AG08395 (cell line): ENCODE measurements at places on chromosomes 4 and X.

DNA sequence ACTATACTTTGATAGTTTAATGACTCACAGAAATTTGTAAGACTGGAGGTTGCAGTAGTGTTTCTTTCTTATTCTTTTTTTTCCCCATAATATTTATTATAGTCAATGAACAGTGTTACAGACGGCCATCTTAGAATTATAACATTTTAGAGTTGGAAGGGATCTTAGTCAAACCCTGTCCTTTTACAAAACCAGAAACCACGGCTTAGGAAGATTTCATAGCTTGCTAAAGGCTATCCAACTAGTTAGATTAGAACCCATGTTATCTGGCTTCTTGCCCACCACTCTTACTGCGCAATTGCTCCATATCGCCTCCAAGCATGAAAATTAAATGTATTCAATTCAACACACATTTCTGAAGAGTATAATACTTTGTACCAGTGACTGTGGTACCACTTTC lies 1.1 kb downstream of the XIAP start:
- no peak for DNase-seq

DNA sequence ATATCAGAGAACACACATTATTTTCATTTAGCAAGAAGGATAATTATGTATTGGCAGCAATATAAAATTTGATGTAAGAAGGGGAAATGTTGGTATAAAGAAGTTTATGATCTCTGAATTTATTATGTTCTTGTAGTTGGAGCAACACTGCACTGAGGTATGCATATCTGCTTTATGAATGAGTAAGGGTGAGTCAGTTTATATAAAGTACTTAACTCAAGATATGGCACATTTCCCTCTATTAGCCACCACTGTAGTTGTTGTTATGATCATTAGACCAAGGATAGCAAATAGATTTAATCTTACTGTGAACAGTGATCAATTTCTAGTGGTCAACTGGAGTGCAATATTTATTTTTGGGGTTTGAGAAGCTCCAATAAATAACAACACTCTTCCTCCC lies 66.6 kb downstream of the SNX25 start:
- DNase-seq: peak; percentile 7

DNA sequence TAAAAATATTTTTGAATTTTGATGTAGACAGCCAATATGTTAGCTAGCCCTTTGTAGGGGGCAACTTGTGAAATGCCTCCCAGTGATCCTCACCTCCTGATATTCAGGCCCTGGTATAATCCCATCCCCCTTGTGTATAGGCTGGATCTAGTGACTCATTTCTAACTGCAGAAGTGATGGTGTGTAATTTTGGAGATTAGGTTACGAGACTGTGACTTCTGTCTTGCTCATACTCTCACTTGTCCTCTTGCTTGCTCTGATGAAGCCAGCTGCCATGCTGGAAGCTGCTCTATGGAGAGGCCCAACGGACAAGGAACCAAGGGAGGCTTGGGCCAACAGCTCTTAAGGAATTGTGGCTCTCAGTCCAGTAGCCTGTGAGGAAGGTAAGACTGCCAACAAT lies 61.7 kb downstream of the GPR82 start:
- DNase-seq: no peak

- DNase-seq: no peak
Measured at GRCh38 chr4:26321373-26322221, 783 bp downstream of the RBPJ start.

DNA sequence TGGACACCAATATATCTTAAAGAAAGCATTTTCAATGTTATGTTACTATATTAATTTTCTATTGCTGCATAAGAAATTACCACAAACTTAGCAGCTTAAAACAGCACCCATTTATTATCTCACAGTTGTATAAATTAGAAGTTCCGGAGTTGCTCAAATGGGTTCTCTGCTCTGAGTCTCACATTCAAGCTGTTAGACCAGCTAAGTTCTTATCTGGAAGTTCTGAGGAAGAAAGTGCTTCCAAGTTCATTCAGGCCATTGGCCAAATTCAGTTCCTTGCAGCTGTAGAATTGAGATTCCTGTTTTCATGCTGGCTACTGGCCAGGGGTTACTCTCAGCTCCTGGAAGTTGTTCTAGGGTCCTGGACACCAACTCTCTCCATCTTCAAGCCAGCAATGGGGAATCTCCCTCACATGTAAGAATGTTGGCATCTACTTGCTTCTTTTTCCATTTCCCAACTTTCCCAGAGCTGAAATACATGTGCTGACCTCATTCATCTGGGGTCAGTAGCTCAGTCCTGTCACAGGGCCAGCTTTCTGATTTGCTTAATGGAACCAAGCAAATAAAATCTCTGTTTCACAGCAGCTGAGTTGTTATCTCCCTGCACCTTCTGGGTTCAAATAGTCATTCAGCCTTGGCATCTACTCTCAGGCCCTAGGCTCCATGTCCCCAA lies 99.6 kb upstream of the INTU start:
- no peak for DNase-seq

DNA sequence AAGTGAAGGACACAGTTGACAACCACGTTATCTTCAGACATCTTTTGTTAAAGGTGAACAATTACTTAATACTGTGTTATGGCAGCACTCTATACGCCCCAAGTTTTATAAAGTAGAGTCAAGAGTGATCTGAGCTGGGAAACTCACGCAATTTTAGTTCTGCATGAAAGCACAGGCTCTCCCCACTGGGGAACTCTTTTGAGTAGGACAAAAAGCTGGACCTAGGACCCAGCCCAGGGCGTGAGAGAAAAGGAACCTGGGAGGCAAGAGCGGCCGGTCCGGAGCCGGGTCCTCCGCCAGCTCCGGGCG lies 152.6 kb upstream of the SLC4A4 start:
- DNase-seq: no peak

DNA sequence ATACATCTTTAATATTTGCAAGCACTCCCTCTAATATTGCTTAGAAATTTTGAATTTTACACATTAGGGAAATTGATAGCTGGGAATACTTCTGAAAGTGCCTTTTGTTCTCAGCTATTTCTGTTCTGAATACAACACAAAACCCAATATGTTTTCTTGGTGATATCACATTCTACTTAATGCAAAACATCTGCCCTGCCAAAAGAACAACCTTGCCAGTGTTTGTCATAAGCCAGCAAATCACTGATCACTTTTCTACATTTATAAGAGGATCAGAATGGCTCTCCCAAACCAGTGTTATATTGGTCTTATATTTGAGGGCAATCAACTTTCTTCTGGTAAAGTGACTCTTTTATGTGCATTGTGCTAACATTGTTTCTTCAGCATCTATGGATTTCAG lies 126.8 kb upstream of the APOOL start:
- no peak for DNase-seq

DNA sequence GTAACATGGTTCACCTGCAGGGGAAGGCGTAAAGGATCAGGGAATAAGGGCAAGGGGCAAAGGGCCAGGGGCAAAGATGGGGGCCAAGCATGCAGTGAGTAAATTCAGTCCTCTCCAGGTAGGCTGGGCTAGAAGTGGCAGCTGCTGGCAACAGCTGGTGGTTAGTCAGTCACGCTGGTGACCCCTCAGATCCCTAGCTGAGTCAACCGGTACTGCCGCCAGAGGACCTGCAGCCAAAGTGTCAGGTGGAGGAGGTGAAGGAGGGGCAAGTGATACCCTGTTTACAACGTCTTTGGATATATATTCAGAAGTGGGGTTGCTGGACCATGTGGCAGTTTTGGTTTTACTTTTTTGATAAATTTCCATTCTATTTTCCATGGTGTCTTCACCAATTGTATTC lies 24.6 kb upstream of the NAP1L2 start:
- no peak for DNase-seq

- no peak for DNase-seq
Measured at GRCh38 chr4:3237712-3238560, 11.0 kb upstream of the MSANTD1 start.

DNA sequence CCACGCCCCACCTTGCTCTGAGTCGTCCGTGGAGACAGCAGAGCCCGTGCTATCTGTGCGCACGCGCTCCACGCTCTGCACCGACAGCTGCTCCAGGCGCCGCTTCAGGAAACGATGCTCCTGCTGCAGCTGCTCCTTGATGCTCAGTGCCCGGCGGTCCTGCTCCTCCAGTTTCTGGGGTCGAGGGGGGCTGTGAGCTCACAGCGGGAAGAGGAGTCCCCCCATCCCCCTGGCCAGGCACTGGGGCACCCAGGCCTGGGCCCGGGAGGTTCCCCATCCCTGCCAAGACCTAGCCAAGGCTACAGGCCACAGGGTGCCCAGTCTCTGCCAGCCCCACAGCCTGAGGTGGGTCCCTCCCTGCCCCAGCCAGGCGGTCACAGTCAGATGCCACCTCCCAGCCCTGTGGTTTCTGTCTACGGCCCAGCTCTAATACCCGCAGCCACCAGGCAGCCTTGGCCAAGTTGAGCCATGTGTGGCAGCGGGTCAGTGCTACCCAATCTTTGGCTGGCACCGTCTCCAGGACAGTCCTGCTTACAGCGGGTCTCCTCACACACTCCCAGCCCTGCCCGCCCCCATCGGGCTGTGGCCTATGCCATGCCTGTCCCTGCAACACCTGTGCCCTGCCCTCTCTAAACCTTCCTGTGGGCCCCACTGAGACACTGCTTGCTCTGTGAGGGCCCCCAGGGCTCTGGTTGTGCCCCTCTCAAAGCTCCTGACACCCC lies 9.3 kb upstream of the HAUS3 start:
- DNase-seq: no peak

- DNase-seq: no peak
Measured at GRCh38 chrX:34491126-34491525, 166.0 kb downstream of the TMEM47 start.

GRCh38 chr4:472881-473569 lies 25.9 kb downstream of the ZNF721 start:
- DNase-seq: no peak

DNA sequence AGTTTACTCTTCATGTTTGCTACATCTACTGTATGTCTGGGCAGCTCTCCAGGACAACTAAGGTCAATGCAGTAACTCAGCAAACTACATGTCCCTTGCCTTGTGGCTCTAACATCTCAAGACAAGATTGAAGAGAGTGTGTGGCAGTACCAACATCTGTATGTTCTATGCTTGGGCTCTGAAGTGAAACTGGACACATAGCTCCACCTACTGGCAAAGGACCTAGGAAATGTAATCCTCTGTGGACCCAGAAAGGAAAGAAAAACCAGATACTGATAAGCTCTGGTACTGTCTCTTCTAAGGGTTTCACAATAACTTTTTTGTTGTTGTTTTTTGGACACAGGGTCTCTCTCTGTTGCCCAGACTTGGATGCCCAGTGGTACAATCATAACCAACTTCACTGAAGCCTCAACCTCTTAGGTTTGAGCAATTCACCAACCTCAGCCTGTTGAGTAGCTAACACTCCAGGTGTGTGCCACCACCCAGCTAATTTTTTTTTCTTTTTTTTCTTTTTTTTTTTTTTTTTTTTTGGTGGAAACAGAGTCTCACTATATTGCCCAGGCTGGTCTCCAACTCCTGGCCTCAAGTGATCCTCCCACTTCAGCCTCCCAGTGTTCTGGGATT lies 64.1 kb downstream of the QDPR start:
- peak; percentile 79 for DNase-seq

GRCh38 chrX:7059859-7060258 lies 87.7 kb upstream of the STS start:
- no peak for DNase-seq

DNA sequence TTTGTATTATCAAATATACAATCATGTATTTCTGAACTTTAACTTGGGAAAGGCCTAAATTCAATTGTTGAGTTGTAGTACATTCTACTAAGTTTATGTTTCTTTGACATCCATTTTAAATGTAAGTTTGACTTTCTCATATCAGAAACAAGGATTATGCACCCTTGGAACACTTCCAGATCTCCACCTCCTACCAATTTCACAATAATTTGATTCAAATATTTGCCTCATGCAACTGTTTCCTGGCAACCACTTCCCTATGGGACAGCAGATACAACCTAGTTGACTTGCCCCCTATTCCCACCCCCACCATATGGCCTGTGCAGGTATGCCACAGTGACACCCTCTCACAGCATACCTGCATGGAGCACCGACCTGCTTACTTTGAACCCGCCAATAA lies 506.4 kb upstream of the PABPC4L start:
- DNase-seq: no peak

DNA sequence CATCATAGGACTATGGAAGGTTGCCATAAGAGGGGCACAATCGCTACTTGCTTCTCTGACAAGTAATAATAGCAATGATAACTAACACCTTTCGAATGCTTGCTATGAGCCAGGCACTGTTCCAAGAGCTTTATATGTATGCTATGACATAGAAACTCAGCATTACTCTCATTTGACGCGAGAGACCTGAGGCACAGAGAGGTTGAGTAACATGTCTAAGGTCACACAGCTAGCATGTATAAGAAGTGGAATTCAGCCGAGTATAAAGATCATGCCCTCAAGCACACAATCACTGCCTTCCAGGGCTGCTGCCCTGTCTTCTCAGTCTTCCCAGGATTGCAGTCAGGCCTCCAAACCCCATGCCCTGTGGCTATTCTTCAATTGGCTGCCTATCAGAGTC lies 19.5 kb downstream of the PJA1 start:
- DNase-seq: no peak

DNA sequence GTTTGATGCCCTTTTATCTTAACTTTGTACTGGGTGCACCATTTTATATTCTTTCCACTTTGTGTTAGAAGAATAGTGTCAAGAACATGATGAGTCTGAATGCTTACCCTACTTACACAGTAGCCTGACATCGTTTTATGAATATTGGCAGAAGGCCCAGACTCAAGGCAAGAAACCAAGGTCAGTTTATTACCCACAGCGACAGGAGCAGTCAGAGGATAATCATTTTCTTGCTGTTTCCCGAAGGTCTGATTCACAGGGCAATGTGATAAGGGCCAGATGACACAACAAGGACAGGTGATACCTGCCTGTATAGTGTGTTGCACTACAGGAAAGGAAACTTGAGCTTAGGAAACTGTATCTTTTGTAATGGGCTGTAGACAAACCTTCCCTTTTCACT lies 417.4 kb downstream of the SPOCK3 start:
- no peak for DNase-seq

GRCh38 chrX:105117621-105118020 lies 102.9 kb downstream of the TEX13A start:
- DNase-seq: no peak

- no peak for DNase-seq
Measured at GRCh38 chr4:94934201-94934600, 176.4 kb downstream of the BMPR1B start.

DNA sequence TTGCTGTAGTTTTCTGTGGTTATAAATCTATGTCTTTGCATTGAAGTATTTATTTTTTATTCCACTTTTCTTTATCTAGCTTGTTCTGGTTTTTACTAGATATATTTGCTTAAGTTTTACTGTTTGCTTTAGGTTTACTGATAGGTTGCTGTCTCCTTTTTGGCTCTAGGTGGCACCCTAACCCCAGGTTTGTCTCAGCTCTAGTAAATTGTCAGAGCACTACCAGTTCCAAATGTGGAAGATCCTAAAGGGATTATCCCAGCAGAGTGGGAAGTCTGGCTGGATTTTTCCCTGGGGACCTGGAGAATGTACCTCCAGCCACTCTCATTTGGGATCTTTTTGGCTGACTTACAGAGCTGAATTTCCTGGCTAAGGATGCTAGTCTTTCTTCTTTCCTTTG lies 106.1 kb downstream of the PBDC1 start:
- DNase-seq: peak; percentile 54

DNA sequence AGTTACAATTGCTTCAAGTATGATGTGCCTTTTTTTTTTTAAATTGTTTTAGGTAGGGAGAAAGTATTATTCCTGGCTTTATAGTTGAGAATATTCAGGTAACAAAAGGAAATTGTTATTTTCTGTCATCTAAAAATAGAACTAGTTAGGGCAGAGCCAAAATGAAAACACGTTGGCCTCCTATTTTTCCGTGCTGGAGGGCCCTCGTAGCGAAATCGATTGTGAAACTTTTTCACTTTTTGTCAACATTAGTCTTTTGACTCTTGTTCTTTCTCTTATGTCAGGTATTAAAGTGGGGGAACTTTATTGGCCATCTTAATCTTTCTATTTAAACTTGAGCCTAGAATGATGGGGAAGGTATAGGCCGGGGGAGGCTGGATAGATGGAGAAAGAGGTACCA lies 104.9 kb downstream of the ARHGAP10 start:
- DNase-seq: no peak
